ENCODE measurements at places on chromosomes 5 and 9.

- DNase-seq: no peak
These were observed 599.0 kb downstream of the TLR4 start for GRCh38 chr9:118303216-118303615.

DNA sequence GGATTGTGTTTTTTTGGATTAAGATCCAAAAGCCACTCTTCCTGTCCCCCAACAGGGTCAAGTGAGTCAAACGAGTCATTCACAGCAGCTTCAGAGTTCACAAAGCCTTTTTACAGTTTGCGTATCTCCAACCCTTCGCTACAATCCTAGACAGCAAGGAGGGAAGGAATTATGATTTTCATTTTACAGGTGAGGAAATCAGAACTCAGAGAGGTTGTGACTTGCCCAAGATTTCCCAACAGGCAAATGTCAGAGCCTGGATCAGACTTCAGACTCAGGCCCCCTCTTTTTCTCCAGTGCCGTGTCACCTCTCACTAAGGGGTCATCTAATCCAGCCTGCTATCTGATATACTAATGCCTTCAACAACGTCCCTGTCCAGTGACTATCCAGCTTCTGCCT is 72.1 kb upstream of the XPA start:
- DNase-seq: no peak

DNA sequence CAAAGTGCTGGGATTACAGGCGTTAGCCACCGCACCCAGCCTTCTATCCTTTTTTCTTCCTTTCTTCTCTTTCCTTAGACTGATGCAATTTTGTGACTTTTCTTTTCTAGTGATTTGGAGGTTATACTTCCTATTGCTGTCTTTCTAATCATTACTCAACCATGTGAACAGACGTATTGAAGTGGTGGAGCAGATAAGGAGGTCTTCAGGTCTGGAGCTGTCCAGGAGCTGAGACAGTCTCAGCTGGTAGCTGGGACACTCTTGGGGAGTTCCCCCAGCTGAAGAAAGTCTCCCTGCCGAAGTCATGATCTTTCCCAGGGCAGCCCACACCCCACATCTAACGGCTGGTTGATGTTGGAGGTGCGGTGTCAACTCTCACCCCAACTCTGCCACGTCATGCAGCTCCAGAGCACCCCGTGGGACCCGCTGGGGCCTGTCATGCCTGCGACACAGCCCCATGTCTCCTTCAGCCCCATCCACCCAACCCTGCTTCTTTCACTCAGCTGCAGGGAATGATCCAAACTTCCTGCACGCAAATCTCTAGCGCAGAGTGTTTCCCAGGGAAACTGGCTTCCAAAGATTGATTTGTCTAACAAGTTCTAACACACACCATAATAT is 41.1 kb downstream of the NSUN2 start:
- no peak for DNase-seq

GRCh38 chr5:61177070-61177469 is 14.8 kb upstream of the SMIM15 start:
- no peak for DNase-seq

DNA sequence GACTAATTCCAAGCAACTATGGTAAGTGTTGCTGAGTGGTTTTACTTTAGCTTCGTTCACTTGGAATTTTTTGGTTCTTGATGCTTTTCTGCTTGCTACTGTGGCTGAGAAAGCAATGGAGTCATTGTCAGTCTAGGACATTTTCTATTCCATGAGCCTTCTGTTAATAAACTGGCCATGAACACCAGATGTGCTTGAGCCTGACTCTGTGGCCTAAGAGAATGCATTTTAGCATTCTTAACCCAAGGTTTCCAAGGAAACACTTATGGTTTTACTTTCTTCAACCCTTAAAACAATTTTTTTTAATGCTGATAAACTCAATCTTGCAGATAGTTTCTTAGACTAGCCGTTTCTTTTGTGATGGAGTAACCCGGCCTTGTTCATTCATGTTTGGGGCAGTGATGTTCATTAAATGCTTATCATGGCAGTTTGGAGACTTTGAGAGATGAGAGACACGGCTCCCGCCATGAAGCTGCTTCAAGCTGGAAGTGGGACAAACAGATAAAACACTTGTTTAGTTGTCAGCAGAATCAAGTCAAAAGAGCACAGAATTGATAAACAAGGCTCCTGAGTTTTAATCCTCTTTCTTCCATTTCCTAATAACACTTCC is 42.4 kb downstream of the OSTF1 start:
- peak; percentile 3 for DNase-seq

DNA sequence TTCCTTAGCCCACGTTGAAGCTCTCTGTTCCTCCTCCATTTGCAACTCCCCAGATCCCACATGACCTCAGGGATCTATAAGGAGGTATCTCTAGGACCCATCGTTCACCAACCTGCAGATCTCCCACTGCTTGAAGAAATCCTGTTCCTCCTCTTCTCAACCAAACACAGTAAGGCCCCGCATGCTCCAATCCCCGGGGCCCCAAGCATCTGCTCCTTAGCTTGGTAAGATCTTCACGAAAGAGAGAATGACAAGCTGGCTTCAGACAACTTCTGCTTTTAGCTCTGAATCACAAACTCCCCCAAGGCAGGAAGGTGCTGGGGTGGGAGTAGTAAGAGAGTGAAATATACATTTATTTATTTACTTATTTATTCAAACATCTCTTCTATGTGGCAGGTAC is 33.0 kb upstream of the ARHGAP26 start:
- no peak for DNase-seq

GRCh38 chr5:78537821-78538220 is 110.8 kb downstream of the LHFPL2 start:
- peak; percentile 63 for DNase-seq

GRCh38 chr5:41773799-41774198 is 96.4 kb downstream of the OXCT1 start:
- DNase-seq: no peak

DNA sequence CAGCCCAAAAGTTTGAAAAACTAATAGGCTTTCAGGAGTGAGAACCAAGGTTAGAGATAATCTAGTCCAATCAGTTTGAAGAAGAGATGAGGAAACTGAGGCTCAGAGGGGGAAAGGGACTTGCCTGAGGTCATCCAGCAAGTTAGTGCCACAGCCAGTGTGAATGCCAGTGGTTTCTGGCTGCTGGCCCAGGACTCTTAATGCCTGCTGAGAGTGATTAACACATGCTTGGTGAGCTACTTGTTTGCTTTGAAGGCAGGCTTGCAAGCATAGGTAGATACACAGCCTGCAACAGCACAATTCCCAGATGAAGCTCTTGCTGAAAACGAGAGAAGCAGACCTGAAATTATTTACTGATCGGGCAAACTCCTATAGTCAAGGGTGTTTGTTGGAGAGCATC is 591.6 kb upstream of the SGCD start:
- DNase-seq: peak; percentile 59

GRCh38 chr5:92518318-92518904 is 1062.6 kb downstream of the NR2F1-AS1 start:
- peak; percentile 56 for DNase-seq

DNA sequence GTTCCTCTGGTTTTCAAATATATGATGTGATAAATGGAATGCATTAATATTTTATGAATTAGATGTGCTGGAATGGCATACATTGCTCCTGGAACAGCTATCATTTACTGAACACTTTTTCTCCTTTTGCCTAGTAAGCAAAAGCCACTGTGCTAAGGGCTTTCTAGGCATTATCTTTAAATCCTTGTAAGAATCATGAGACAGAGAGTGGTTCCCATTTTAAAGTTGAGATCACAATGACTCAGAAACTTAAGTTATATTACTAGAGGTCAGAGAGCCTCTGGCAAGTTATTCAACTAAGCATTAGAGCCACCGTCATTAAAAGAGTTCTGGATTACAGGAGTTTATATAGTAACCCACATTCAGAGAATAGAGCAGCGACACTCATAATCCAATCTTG is 26.7 kb upstream of the FSD1L start:
- DNase-seq: no peak

DNA sequence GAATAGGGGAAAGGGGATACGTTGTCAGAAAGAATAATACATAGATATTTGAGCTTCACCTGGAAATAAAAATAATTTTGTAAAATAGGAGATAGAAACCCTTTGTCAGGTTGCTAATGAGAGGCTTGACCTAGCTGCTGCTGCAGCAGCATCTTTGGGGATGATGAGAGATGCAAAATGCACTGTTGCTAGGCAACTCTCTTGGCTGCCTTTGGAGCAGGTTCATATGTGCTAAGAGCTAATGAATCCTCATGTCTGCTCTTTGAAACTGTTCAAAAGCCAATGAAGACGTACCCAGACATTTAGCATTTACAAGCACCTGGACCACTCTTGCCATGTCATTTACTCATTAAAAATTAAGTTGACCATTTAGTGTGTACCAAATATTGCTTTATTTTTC is 121.7 kb downstream of the FOCAD start:
- no peak for DNase-seq

DNA sequence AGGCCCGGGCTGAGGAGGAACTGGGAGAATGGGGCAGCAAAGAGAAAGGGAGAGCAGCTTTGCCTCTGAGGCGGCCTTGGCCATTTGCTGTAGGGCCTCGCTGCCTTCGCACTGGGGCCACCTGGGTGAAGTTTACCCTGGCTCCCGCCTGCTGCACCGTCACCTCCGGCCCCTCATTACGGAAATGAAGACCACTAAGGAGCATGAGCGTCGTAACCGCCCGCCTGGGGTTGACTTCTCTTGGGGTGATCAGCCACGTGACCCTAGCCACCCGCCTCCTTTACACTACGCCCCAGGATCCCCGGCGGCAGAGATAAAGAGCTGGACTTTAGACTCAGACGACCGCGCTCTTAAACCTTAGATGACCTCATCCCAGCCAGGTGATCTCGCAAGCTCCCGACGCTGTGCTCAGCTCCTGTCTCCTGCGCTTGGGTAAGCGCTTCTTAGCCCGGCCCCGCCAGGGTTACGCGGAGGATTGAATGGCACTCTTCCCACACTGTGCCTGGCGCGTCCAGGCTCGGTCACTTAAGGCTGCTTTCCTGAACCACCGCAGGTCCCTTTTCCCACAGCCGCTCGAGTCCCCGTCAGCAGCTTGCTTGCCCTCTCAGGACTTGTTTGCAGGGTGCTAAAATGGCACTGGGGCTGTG is 107.9 kb upstream of the LARP1 start:
- no peak for DNase-seq

DNA sequence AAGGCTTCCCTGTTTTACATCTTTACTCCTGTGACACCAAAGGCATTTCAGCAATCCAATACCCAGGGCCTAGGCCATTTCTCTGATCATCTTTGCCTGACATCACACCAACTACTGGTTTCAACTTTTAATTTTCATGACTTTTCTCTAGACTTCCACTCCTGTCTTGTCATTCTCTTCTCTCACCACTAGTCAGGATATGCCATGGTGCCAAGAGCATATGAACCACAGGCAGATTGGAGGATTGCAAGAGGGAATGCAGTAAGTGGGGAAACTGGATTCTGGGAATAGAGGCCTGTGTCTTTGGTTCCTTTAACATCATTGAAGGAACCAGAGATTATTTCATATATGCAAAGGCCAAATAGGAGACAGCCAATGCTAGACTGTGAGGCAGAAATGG is 69.3 kb downstream of the ANKRD31 start:
- peak; percentile 8 for DNase-seq

DNA sequence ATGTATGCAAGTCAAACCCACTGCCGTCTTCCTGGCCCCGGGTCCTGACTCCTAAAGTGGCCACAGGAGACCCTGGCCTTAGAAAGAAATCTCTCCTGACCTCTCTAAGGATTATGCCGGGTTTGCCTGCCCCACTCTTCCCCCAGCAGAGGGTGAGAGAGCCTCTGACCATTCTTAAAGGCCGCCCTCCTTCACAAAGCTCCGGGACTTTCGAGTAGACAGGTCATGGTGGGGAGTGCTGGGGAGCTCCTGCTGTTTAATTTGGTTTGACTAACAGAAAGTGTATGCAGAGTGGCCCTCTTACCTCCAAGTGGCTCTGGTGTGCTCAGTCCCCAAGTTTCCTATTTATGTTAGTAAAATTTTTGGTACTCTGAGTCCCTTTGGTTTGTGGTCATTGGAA is 111.8 kb downstream of the LRRC70 start:
- no peak for DNase-seq

DNA sequence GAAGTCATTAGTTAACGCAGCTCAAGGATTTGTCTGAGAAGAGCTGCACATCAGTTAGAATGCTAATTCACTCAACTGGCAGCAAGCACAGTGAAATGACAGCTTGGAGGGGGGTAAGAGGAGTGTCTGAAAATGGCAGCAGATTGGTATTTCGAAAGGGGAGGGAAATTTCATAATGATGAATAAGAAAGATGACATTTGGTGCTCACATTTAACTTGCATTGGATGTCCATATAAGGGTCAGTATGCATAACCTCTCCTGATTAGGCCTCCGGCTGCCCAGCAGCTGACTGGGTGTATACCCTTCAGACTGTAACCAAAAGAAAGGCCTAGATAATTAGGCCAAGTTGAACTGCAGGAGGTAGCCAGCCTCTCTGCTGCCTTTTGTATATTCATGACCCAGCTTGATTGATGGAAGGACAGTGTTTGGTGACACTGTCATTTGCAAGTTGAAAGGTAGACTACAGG is 131.0 kb downstream of the PBX3 start:
- peak; percentile 38 for DNase-seq

DNA sequence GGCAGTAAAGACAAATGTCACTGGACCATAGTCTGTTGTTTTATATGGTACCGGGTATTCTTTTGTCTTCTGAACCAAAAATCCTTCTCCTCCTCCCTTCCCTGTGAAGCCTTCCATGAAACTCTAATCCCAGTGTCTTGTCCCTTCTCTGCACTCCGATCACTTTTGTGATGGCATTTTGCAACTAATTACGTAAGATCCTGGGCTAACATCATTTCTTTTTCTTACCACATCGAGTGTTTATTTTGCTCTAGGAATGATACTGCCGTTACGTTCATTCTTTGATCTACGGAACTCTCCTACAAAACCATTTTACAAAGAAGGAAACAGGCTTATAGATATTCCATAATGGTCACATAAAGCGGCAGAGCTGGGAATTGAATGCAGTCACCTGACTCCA is 33.7 kb downstream of the SNX18 start:
- no peak for DNase-seq

- no peak for DNase-seq
These were observed 176.4 kb upstream of the CCNG1 start for GRCh38 chr5:163260961-163261360.

GRCh38 chr5:127446626-127447025 is 70.8 kb upstream of the PRRC1 start:
- DNase-seq: no peak

- no peak for DNase-seq
These were observed 27.1 kb downstream of the NKD2 start for GRCh38 chr5:1035421-1036405.

DNA sequence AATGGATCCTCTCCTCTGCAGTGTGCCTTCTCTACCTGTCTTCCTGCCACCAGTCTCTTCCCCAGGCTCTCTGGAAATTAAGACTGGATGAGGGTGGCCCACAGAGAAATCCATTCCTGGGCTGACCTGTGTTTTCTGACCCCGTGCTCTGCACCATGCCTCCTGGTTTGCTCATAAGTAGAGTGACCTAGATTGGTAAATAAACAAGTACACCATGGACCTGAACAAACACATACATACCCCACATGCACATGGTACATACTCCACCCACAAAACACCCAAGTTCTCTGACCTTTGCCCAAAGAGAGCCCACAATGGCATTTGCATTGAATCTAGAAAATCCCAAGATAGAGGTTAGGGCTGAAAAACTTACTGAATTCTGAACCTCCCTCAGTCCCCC is 77.5 kb upstream of the PLPP6 start:
- no peak for DNase-seq
